Esophagus mucosa (tissue), 1 donor: ENCODE measurements at places on chromosomes 2 and 18. TPM values are rescaled to one million over a fixed set of nuclear protein-coding genes. Genes with fewer than 3 reads are reported as not detected.

Gene CIB4
- total RNA-seq: not detected

Gene IL36G
- total RNA-seq: 27.4 TPM

DNA sequence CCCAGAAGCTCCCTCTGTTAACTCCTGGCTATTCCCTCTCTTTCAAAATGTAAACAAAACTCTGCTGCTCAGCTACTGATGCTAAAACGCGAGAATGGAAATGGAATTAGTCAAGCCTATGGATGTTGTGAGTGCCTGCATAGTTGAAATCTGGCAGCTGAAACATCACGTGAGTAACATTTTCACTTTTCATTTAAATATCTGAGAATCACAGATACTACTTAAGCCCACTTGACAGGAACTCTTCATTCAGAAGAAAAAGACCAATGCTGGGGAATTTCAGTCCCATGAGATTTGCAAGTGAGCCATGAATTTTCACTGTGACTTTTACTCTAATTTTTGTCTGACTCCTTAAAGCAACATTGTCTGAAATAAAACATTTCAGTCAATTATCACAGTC, 215.3 kb upstream of the SESTD1 start:
- ATAC-seq: no peak

DNA sequence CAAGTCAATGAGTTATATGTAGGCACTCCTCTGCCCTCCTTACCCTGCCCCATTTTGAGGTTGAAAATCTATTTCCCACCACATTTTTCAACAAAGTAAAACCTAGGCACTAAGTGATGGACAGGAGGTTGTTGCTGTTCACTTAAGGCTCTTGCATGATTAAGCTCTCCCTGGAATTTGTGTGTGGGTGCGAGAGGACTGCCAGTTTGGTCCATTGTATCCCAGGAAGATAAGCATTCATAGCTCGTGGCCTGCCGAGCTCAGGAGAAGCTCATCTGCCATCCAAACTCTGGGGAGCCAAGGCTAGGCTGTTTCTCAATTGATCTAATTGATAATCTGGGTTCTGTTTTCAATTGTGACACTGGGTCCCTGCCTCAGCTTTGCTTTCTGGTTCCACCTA, 4.7 kb upstream of the MAP4K4 start:
- ATAC-seq: no peak

- ATAC-seq: peak; percentile 57
Measured at GRCh38 chr2:148614322-148615049, 30.1 kb upstream of the EPC2 start.

- ATAC-seq: no peak
Measured at GRCh38 chr2:18245375-18245774, 315.1 kb downstream of the RDH14 start.

DNA sequence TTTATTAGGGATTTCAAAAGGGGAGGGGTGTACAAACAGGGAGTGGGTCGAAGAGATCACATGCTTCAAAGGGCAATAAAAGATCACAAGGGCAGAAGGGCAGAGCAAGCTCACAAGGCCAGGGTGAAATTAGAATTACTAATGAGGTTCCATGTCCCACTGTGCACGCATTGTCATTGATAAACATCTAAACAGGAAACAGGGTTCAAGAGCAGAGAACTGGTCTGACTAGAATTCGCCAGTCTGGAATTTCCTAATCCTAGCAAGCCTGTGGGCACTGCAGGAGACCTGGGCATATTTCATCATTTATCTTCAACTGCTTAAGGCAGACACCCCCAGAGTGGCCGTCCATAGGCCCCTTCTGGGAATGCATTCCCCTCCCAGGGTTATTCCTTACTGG, 408.2 kb downstream of the ZNF804A start:
- no peak for ATAC-seq

DNA sequence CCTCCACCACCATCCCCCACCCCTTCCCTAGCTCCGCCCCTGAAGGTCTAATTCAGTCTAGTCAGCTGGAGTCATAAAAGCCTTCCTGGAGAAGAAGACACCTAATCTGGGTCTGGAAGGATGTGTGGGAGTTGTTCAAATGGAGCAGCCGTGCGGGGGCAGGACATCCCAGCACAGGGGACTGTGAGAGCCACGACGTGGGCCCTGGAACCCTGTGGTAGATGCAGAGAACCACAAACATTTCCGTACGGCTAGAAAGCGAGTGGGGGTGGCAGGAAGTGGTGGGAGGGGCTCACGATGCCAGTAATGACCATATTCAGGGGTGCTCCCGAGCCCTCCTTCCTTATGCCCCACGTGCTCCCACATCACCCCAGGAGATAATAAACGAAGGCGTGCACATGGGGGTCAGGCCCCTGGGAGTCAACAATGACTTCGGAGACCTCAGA, 20.9 kb upstream of the COL6A3 start:
- ATAC-seq: no peak

Gene BCL2L11
- total RNA-seq: 16.6 TPM

Gene UGT1A8
- 0.16 TPM for total RNA-seq

Gene UGT1A7
- 13.9 TPM for total RNA-seq

DNA sequence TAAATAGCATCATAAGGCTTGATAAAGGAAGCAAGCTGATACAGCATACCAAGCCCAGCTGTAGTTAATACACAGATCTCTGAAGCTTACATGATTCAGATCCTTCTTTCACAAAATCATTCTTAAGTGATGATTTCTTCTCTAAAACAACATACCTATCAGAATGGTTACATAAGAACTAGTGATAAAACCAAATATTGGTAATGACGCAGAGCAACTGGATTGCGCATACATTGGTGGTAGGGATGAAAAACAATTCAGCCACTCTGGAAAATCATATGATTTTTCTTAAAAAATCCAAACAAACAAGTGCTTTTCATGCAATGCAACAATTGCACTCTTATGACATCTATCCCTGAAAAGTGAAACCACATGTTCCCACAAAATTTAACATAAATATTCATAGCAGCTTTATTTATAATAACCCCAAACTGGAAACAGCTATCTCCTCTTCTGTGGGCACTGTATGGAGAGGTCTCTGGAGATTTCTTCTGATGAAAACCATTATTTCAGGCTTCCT, 153.6 kb upstream of the DSEL start:
- no peak for ATAC-seq

GRCh38 chr2:85611705-85612587, at the start of gene C2orf68:
Gene C2orf68 (minus strand): TSS chr2:85612066. CDS start chr2:85611984, 82 bp downstream.
- ATAC-seq: peak; percentile 85

- no peak for ATAC-seq
Measured at GRCh38 chr2:7819850-7820249, 862.0 kb upstream of the ID2 start.

DNA sequence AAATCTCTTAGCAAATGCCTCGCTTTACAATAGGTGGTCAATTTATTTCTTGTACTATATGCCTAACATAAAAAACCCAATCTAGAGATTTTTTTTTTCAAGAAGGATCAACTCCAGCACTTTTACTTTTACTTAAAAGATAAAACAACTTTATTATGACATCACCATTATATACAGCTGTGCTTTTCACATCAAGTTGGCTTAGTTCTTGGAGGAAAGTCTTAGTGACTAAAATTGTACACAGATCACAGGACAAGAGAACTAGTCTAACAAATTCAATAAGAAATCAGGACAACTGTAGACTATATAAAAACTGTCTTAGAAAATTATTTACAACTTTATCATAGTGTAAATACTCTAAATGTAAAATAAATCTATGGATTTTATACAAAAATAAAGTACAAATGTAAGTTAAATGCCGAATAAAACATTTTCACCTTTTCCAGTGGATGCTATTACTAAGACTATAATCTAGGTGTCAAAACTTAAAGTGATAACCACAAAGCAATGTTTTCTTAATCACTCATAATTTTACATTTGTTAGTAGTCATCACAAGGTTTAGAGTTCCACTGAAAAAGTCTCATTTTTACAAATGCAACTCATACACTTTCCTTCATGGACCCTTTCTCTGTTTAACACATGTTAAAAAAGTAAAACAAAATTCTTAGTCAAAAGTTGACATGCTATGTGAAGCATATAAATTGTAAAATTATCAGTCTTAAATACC, 5.4 kb upstream of the CD302 start:
- no peak for ATAC-seq

Gene MAP3K19
- not detected for total RNA-seq

- peak; percentile 97 for ATAC-seq
Measured at GRCh38 chr2:42562474-42563144, 5.8 kb upstream of the MTA3 start.

GRCh38 chr18:9575558-9575957, 38.8 kb downstream of the PPP4R1 start:
- ATAC-seq: peak; percentile 91
